ENCODE measurements at places on chromosomes 12 and 14.

DNA sequence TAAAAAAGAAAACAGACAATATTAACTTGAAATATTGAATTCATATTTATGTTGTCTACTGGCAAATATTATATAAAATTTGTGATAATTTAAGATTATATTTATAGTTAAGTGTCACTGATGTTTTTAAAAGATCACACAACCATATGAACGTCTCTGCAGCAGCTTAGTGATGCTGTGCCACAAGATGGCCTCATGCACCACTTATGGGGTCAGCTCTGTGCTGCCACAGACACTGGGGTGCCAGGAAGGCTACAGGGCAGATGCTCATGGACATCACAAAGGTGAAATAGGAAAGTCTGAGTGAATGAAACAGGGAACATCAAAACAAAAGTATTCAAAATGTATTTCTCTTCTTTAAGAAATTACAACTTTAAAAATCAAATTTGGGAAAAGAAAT lies 13.1 kb downstream of the ATXN3 start:
- no peak for DNase-seq

DNA sequence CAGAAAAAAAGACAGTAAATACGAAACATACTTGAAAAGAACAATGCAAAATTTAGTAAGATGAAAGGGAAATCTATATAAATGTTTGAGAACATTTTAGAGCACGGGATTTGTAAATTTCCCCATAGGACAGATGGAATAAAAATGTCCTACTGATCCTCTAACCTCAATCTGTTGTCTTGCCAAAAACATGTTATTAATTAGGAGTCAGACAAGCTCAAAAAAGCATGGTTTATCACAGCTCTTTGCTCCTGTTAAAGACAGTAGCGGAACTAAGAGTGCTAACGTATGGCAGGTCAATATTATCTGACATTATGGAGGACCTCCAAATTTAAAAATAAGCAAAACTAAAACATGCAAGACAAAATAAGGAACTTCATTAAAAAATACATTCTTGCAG lies 12.9 kb downstream of the GMFB start:
- no peak for DNase-seq

- DNase-seq, result no peak
Observed at GRCh38 chr14:77605392-77605972, 11.0 kb downstream of the SPTLC2 start.

DNA sequence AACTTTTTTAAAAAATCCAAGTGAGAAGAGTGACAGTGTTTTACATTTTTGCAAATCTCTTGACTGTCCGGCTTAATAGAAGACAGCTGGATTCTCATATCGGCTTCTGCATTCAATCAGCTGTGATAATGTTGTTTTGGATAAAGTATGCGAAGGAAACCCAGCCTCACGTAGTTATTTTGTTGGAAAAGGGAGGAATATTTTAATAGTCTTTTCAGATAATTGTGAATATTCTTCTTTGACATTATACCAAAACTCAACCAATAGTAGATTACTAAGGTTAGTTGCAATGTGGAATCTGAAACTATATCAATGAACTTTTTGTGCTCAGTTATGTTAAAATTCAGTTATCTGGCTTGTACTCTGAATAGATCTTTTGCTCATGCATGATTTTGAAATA lies 276.5 kb downstream of the ZFP36L1 start:
- DNase-seq, result no peak

- DNase-seq, result no peak
Observed at GRCh38 chr12:130240831-130241590, 78.7 kb downstream of the FZD10 start.

DNA sequence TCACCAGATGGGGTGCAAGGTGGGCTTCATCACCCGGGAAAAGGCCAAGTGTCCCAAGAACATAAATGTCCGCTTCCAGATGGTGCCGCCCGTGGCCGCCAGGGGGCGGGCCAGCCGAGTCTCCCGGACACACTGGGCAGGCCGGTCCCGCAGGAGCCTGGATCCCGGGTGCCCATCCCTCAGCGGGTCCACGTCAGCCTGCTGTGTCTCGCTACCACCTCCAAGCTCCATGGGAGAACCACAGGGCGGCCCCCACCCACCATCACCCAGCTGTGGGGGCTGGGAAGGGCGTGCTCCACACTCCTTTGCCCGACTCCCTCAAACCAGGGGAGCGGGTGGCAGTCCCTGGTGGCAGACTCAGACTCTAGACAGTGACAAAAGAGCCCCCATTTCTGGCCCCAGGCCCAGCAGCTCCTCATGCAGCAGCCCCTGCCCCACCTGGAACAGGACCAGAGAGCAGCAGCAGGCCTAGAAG lies 22.0 kb upstream of the NUDT14 start:
- DNase-seq, result peak; percentile 28
